ENCODE measurements at places on chromosomes 12 and 14.

GRCh38 chr14:100979780-100980179 lies 76.3 kb upstream of the RTL1 start:
- no peak for DNase-seq

GRCh38 chr14:96658611-96659010 lies 138.6 kb upstream of the VRK1 start:
- no peak for DNase-seq

DNA sequence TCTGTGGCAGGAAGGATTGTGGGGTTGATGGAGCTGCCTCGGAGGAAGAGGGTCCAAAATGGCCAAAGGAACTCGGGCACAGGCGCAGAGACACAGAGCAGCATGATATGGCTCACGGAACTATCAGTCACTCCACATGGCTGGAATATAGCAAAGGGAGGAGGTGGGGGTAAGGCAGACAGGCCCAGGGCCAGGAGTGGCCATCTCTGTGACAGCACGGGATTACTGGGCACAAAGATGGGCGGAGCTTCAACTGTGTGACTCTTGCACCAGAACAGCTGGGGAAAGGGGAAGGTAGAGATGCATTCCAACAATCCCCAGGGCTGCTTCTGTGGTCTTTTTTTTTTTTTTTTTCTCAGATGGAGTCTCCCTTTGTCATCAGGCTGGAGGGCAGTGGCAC lies 24.8 kb upstream of the EML1 start:
- no peak for DNase-seq

GRCh38 chr12:122992386-122992785 lies 11.9 kb downstream of the ARL6IP4 start:
- no peak for DNase-seq

DNA sequence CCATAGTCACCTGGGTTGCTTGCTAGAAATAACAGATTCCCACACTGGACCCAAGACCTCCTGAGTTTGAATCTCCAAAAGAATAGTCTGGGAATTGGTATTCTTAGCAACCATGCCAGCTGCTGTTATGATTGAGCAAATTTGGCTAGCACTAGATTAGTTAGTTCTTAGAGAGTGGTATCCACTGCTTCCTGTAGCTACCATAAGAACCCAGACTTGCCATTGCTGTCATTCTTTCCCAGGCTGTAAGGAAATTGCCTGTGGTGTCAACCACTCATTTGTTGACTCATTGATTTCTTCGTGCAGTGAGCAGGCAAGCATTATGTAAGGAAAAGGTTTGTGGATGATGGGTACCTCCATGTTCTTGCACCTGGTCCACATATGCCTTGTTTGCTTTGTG lies 201.8 kb upstream of the RGS6 start:
- no peak for DNase-seq

- peak; percentile 69 for DNase-seq
Measured at GRCh38 chr14:95515080-95515489, 1.4 kb downstream of the SYNE3 start.

- DNase-seq: no peak
Measured at GRCh38 chr14:104753528-104754212, 723 bp downstream of the SIVA1 start.

- DNase-seq: no peak
Measured at GRCh38 chr12:118625050-118625675, 248.8 kb downstream of the SUDS3 start.

DNA sequence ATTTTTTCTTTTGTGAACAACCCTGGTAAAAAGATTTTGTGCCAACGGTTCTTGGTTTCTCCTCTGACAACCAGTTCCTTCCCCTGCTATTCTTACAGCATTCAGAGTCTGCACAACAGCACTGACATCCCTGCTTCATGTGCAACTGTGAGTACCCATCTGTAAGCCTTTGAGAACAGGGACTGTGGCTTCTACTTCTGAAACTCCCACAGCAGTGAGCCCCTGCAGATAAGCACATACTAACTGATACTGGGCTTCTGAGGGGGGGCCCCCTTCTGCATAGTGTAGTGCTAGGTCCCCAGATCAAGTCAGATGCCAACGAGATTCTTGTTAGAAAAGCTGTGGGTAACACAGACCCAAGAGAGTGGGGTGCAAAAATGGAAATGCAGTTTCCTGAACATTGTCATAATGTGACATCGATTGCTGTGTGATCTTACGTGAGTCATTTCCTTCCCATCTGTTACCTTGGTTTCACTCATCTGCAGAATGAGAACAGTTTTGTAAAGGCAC lies 11.1 kb upstream of the NINJ2 start:
- DNase-seq: no peak

GRCh38 chr14:66444271-66444927 lies 41.8 kb upstream of the CCDC196 start:
- no peak for DNase-seq

- no peak for DNase-seq
Measured at GRCh38 chr12:121903202-121903601, 14.6 kb downstream of the PSMD9 start.

GRCh38 chr14:92247341-92247740 lies 75.6 kb upstream of the SLC24A4 start:
- DNase-seq: no peak

DNA sequence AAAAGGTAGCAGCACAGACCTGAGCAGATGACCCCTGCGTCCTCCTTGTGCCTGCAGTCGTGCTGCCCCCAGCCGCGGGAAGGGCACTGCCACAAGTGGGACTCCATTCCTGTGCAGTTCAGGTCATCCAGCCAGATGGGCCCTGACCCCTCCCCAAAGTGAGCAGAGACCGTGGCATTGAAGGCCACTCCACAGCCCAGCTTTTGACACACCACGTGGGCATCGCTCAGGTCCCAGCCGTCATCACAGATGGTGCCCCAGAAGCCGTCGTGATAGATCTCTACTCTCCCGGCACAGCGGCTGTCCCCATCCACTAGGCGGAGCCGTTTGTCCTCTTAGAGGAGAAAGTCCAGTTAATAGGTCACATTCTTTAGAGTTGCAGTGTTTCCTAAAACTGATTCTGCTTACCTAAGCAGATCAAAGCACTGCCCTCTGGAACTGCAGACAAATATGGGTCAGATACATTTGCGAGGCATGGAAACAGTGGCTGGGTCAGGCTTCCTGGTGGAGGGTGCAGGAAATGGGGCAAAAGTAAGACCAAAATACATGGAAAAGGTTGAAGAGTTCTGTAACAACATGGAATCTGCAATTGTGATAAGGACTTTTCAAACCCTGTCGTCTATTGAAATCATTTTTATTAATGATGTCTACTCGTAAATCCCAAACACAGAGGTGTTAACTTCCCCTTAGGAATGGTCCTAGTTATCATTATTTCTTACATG lies 69.4 kb downstream of the CD163L1 start:
- DNase-seq: peak; percentile 3

GRCh38 chr12:119678459-119678858 lies 10.5 kb downstream of the PRKAB1 start:
- DNase-seq: no peak

DNA sequence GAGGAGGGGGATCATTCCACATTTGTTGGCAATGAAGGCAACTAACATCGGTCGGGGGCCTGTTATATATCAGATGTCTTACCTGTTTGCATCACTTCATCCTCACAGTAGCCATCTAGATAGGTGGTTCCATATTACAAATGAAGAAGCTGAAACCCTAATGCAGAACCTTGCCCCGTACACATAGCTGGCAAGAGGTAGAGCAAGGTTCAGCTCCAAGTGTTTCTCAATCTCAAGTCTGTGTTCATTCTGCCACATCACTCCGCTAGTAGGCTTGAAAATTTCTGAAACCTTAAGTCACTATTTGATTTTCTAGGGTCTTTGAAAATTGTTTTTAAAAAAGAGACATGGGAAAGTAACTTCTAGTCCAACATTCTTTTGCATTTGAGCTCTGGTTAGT lies 17.0 kb downstream of the AVPR1A start:
- no peak for DNase-seq

- no peak for DNase-seq
Measured at GRCh38 chr14:60329274-60329673, 80.3 kb downstream of the PPM1A start.

DNA sequence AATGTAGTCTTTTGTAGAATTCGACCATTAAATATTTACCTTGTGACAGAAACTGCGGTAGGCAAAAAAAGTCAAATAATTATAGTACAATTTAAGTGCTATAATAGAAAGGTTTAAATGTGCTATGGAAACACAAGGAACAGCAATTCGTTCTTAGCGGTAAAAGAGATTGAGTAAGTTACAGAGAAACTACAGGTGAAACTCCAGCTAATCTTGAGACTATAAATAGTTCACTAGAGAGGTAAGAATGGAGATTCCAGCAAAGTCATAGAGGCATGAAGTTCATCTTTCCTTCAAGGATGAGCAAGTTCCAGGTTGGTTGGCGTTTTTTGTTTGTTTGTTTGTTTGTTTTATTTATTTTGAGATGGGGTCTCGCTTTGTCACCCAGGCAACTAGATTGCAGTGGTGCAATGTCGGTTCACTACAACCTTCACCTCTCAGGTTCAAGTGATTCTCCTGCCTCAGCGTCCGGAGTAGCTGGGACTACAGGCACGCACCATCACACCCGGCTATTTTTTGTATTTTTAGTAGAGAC lies 878 bp upstream of the R3HDM2 start:
- DNase-seq: no peak

DNA sequence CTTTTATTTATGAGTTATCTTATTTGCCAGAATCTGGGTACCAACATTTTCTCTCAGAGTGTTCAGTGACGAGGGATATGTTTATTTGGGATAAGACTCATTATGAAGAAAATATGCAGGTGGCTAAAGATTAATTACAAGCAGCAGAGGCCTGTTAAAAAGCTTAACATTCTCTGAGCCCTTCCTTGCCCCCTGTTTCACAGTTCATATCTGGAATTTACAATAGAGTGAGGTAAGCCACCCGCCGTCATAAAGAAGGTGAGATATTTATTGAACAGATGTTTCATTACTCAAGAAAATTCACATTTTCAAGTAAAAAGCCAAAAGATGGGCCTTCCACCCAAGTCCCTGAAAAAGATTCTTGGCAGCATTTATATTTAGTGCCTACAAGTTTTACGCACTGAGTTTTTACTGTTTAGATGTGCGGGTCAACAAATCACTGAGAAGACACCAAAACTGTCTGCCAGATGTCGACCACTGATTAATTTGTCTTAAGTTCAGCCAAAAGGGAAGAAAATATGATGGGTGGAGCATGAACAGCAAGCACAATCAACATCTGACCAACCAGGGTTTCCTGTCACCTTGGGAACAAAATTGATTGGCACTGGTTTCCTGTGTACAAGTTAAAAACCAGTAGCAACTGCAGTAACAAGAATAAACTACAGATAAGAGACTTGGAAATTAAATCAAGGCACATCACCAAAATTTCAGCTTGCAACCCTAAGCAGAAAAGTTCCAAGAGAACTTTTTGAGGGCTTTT lies 85.5 kb upstream of the PTPRB start:
- no peak for DNase-seq

GRCh38 chr14:92501891-92502351 lies 11.7 kb upstream of the RIN3 start:
- no peak for DNase-seq

GRCh38 chr14:27642251-27642866 lies 1044.5 kb upstream of the NOVA1 start:
- no peak for DNase-seq

All from GF-D8 (cell line).